ENCODE measurements at places on chromosomes 12 and 14. TPM values are rescaled to one million over a fixed set of nuclear protein-coding genes. Genes with fewer than 3 reads are reported as not detected.

DNA sequence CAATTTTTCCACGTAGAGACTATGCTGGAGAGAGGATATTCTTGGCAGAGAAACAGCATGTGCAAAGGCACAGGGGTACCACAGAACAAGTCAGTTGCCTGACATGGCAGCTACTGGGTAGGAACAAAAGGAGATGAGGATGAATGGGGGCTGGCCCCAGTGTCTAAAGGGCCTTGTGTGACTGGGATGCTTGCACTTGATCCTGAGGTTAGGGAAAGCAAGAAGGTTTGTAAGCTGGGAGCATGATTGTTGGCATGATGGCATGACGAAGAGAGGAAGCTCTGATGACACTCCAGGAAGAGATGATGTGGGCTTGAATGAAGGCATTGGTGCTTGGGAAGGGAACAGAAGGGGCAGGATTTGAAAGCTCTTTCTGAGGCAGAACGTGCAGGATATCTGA, 139.1 kb downstream of the ZFP36L1 start:
- peak; percentile 45 for DNase-seq

DNA sequence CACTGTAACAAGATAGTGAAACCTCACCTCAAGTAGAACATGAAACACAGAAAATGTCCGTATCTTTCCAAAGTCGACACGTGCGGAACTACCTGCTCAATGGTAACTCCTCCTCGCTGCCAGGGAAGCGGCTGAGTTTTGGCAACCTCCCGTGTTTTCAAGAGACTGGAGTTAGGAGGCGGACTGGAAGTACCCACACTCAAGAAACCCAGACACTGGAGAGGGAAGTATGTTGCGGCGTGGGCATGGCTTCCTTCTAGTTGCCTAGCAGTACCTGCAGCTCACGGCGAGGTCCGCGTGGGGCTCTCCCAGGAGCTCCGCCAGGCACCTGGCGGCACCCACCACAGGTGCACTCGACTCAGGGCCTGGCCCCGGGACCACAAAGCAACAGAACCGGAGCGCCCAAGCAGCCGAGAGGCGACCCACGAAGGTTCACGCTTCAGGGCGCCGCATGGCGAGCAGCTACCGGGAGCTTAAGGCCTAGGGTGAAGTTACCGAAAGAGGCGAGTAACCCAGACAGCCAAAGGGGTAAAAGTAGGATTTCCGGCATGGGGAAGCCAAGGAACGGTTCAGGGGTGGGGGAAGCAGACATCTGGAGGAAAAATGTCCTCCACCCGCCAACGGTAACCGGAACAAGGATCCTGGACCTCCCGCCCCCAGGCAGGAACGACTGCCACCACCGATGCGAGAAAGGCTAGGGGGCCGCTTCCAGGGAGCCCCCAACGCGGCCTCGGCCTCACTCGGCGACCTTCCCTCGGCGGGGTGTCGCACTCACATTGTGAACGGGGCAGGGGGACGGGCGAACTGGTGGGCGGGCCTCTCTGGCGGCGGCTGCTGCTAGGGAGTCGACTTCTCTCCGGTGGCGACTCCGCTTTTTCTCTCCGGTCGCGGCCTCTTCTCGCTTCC, 608 bp downstream of the PTGES3 start:
- DNase-seq = peak; percentile 45

DNA sequence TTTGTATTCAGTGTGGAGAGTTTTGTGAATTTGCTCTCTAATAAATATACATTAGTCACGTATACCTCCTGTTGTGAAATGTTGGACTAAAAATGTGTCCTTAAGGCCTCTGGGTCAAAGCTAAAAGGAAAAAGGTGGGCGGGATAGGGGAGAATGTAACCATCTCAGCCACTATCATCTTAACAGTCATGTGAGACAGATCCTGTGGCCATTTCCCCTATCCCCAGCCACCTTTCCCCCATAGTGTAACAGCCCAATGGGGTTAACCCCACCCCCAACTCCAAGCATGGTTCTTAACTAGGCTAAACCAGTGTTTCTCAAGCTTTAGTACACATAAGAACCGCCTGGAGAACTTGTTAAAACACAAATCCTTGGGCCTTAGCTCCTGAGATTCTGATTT, 6.5 kb upstream of the ITPR2 start:
- DNase-seq = no peak

DNA sequence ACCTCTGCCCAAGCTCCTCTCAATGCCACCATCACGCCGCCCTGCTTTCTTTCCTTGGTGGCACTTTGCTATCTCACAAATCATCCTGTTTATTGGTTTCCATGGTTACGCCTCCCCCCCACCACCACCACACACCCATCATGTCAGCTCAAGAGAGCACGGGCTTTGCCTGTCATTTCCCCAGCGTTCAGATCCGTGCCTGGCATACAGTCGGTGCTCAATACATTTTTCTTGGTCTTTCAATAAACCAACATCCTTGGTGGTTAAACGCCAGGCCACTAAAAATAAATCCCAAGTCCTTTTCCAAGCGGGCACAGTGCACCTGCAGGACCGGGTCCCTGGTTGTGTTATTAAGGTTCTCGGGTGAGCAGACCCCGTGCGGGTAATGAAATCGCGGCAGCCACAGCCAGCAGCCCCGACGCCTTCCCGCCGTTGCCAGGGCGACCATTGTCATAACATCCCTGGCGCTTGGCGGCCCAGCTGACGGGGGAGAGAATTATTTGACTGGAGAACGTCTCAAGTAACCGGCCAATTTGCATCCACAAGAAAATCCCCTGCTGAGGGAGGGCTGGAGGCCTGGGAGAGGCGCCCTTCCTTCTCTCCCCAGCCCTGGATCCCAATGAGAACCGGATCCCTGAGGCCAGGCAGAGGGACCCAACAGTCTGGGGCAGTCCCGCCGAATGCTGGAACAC, 92.9 kb downstream of the KSR2 start:
- peak; percentile 59 for DNase-seq

- DNase-seq = no peak
Measured at GRCh38 chr12:120397824-120398540, 29.0 kb upstream of the MSI1 start.

DNA sequence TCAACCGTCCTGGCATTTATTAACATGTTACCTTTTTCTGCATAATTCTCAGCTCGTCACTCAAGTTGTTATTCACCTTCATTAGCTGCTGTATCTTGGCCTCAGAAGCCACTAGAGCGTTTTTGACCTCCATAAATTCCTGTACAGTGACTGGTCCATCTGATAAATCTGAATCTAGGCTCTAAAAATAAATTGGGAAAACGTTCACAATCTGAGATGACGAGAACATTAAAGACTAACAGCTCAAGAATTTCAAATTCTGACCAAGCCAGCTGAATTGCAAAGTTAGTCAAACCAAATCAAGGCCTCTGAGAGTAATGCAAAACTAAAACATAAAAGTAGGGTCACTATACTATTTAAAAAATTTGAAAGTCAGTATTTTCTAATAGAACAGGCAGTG, 45.0 kb downstream of the GIT2 start:
- peak; percentile 68 for DNase-seq

DNA sequence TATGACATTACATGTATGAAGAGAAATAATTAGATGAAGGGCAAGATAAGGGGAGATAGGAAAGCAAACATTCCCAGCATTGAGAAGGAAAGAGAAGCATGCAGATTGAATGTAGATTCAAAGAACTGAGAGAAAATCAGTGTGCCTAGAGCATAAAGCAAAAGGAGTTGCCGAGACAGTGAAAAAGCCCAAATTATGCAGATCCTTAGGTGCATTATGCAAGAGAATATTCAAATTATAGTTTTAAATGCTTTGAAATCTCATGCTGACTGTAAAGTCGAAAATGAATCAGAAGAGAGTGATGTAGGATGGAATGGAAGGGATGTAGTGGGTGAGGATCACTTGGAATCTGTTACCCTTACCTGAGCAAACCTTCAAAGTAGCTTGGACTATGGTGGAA, 49.9 kb downstream of the PPP4R4 start:
- DNase-seq = no peak

The YLPM1 gene
- 18.3 TPM for total RNA-seq

DNA sequence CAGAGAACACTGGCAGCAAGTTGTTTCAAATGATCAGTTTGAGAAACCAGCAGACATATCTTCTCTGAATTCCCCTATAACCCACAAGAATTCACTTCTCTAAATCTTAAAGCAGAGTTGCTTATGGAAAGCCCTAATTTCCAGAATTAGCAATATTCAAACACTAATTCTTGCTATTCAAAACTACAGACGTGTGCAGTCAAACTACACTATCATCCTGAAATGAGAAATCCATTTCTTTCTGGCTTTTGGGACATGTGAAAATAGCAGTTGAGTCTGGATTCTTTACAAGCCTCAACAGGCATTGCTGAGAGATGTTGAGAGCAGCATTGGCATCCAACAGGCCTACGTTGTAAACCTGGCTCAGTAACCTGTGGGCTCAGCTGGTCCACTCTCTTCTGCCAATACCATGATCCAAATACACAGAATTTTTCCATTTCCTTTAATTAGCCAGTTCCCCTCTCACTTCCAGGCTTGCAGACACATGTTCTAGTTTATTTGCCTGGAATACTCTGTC, 74.6 kb upstream of the TMTC1 start:
- no peak for DNase-seq

GRCh38 chr14:65069874-65070413, 32.4 kb downstream of the MAX start:
- DNase-seq = no peak

The PTPRB gene
- 112 TPM for total RNA-seq

The PLCZ1 gene
- not detected for total RNA-seq

GRCh38 chr12:59046763-59047534, 126.6 kb upstream of the LRIG3 start:
- no peak for DNase-seq

The IQSEC3 gene
- total RNA-seq = under 0.01 TPM

DNA sequence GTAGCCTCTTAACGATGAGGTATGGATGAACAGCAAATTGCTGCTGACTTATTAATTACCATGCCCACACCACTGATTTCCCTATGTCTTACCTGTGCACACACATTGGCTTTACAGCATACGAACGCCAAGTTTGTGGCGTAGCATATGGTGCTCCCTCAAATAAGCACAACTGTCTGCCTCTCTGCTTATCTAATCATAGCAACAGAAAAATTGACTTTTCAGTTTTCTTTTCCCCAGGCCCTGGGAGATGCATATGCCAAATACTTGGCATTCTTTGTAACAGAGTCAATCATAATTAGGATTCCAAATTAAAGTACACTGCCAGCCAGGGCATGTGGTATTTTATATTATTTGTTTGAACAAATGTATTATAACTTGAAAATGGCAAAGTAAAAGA, 625.5 kb downstream of the DIO2 start:
- DNase-seq = no peak

GRCh38 chr12:46267825-46268582, 839 bp downstream of the SLC38A1 start:
- peak; percentile 47 for DNase-seq

The ATN1 gene
- total RNA-seq = 3.9 TPM

GRCh38 chr14:53808042-53808441, 148.6 kb downstream of the BMP4 start:
- DNase-seq = no peak

The NFATC4 gene
- total RNA-seq = 0.87 TPM

DNA sequence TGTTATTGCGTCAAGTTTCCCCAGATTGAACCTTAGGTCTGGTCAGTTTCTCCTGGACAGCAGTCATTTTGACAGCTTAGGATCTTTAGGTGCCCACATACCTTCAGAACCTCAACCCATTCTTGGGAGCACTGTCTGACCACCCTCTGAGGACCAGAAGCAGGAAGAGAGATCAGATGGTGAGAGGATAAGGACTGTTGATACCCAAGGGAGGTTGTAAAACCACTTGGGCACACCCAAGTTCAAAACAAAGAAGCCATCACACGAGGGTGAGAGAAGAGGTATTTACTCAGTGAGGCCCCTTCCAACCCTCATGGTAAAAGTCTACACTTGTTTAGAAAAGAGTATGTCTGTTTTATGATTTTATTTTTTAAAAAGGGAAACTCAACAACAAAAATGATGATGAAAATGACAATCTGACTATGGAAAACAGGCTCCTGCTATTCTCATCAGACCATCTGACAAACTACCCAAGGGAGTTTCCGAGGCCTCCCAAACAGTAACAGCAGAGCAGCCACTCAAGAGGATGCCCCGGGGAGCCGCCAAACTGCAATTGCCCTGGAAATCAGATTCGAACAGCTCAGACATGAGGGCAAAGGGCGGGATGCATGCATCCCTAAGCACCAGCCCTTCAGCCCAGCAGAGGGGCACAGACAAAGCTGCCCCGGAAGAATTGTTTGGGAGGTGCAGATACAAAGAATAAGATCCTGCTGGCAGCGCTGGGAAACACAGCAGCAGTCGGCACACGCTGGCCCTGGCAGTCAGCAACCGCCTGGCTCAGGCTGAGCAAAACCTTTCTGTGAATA, 162.6 kb upstream of the PLEKHG7 start:
- DNase-seq = peak; percentile 54

- DNase-seq = no peak
Measured at GRCh38 chr14:69042299-69042698, 63.2 kb upstream of the ACTN1 start.

GRCh38 chr14:49879646-49880204, 13.2 kb upstream of the ARF6 start:
- peak; percentile 72 for DNase-seq

The STYK1 gene
- 8.1 TPM for total RNA-seq

DNA sequence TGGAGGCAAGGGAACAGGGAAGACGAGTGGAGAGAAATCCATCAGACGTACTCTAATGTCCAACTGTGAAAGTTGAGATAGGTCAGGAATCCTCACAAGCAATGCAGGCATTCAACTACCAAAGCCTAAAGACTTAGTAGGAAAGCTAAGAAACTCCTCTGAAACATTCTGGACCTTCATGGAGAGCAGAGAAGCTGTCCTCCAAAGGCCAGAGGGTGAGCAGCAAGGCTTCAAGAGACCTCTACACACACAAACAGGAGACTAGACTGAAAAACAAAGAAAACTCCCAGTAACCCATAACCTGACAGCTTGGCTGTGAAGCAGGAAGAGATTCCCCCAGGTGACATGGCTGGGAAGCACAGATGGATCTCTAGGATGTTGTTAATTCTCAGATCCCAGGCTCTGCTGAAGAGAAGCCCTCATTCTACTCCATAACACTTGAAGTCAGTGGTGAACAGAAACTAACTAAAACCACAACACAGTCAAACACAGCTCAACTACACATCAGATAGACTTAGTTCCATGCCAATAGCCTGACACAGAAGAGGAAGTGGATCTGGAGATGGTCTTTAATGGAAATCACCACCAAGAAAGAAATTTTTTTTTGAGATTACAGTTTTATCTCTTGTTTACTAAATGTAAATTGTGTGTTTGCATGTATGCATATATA, 23.2 kb upstream of the LYZ start:
- no peak for DNase-seq

DNA sequence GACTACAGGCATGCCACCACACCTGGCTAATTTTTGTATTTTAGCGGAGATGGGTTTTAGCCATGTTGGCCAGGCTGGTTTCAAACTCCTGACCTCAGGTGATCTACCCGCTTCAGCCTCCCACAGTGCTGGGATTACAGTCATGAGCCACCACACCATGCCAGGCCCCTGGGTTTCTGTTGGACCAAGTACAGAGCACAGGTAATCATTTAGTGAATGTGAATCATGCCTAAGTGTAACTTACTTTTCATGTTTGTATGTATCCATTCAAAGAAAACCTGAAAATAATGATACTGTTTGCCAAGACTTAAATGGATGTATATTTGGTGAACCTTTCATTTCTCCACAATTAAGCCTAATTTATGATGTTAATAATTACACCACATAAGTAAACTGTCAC, 65.9 kb downstream of the FGD6 start:
- no peak for DNase-seq

Measured in lung microvascular endothelial cell (primary cell).